ENCODE measurements at places on chromosomes 6 and 20.

DNA sequence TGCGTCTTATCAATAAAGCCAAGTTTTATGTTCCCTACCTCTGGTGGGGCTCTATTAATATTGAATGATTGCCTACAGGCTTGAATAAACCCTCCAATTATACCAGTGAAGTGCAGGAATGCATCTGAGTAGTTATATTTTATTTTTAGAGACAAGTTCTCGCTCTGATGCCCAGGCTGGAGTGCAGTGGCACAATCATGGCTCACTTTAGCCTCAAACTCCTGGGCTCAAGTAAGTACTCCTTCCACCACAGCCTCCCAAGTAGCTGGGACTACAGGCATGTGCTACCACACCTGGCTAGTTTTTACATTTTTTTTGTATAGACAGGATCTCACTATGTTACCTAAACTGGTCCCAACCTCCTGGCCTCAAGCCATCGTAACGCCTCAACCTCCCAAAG lies 26.1 kb upstream of the UBE2J1 start:
- no peak for DNase-seq

DNA sequence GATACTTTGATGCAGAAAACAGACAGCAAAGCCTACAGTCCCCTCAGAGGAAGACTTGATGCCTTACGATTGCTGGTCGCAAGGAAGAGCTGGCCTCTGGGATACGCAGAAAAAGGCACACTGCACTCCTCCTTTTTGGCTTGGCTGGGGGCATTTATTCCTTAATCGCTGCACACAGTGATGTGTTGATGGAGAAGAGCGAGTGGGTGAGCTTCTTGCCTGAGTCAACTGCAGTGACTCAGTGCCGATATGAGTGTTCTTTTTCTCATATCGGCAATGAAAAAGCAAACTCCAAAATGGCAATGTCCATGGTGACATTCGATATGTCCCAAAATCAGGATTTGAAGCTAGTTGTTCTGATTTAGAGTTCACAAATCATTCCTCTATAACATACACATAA lies 794.8 kb downstream of the HACE1 start:
- DNase-seq = no peak

DNA sequence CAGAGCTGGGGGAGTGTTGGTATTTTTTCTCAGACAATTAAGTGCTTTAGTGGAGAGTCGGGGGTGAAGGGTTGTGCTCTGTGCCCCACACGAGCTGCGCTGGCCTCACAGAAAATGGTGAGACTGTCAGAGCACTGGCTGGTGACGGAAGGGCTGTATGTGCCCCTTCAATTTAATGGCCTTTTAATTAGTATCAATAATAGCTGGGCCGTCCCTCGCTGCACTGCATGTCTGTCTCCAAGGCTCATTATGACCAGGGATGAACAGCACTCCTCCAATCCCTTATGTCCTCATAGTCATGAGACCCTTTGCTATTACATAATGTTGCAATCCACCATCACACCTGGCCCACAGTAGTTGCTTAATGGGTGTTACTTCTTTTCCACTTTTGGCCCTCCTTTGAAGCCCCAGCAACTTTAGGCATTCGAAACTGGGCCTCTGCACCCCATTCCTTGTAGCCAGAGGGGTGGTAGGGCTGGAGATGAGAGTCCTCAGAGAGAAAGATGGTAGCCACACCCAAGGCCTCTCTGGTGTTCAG lies 9.5 kb upstream of the RALY start:
- DNase-seq = no peak

- DNase-seq = no peak
Observed at GRCh38 chr6:142744836-142745235, 200.1 kb downstream of the HIVEP2 start.

- peak; percentile 92 for DNase-seq
Observed at GRCh38 chr20:48731536-48731935, 96.3 kb downstream of the PREX1 start.

GRCh38 chr6:170286934-170287265 lies 4.0 kb downstream of the DLL1 start:
- DNase-seq = no peak

GRCh38 chr20:13791540-13792459 lies 7.0 kb downstream of the NDUFAF5 start:
- DNase-seq = no peak

- DNase-seq = no peak
Observed at GRCh38 chr20:58784321-58785074, 66.2 kb downstream of the GNAS-AS1 start.

GRCh38 chr20:58557733-58558342 lies 42.6 kb upstream of the APCDD1L start:
- DNase-seq = no peak

DNA sequence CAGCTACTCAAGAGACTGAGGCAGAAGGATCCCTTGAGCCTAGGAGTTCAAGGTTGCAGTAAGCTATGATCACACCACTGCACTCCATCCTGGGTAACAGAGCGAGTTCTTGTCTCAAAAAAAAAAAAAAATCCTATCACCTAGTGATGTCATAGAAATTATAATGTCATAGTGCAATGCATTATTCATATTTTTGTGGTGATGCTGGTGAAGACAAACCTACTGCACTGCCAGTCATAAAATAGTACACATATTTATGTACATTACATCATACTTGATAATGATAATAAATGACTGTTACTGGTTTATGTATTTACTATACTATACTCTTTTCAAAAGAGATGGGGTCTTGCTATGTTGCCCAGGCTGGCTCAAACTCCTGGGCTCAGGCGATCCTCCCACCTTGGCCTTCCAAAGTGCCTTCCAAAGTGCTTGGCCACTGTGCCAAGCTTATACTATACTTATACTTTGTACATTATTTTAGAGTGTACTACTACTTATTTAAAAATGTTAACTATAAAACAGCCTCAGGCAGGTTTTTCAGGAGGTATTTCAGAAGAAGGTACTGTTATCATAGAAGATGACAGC lies 26.6 kb downstream of the ENPP3 start:
- DNase-seq = no peak

DNA sequence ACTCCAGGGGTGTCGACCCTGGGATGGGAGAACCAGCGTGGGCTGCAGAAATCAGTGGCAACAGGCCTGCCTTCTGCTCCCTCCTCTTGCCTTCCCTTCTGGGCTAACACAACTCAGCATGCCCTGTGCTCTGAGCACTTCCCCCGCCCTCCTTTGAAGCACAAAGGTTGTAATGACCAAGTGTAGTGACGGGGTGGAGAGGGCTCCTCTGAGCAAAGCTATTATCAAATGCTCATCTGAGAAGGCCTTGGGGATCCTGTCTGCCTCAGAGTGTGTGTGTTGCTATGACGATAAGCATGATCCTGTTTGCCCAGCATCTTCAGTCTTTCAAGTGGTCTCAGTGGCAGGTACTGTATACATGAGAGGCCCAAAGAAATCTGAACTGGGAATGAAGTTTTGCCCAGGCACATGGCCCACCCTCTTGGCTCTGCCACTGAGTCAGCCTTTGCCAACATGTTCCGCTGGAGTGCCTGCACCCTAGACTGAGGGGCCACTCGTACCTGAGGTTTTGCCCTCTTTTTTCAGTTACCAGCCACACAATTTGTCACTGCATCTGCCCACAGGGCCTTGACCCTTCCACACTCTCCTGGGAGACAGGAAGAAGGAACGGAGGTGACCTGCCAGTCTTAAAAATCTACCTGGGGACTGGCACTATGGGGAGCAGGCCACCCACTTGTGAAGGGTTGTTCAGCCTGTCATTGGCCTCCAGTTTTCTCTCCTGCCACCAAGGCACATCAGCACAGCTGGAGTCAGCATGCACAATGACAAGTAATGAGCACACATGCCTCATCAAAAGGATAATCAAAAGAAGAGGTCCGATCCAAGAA lies 74.5 kb downstream of the GFOD1 start:
- no peak for DNase-seq

- DNase-seq = no peak
Observed at GRCh38 chr6:75126518-75126917, 79.3 kb downstream of the COL12A1 start.

- no peak for DNase-seq
Observed at GRCh38 chr20:46639587-46639986, 11.7 kb downstream of the SLC13A3 start.

DNA sequence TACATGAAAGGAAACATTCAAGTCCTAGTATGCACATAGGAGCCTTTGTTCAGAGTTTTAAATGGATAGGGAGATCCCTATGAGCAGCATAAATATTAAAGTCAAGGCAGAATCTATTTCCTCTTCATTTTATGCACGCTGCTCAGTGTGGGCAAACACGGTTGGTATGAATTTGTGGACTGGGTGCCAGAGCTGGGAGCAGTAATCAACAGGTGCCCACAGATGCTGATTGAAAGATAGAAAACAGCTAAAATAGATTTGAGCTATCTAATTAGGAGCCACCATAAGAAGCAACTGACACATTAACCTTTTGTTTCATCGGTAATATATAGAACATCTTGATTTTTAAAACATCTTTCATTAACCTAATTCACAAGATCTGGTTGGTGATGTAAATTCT lies 175.5 kb downstream of the EYS start:
- DNase-seq = peak; percentile 69

- DNase-seq = no peak
Observed at GRCh38 chr6:100335991-100336390, 128.7 kb downstream of the SIM1 start.

GRCh38 chr6:43913375-43914271 lies 143.6 kb downstream of the VEGFA start:
- no peak for DNase-seq

DNA sequence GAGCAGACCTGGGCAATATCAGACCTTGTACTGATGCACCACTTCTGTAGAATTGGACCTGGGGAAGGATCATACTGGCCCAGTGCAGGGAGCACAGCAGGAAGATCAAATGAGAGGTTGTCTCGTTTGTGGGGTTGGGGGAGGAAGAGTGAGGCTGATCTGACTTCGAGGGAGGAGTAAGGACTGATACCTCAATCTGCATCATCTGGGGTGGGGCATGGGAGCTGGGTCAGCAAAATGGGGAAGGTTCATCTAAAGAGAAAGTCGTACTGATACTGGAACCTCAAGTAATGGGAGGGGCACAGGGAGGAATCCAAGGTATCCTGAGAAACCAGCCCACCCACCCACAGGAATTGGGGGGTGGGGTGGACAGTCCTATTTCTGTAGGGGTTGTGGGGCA lies 3.7 kb downstream of the RNF39 start:
- DNase-seq = no peak

- no peak for DNase-seq
Observed at GRCh38 chr6:100427452-100427851, 37.3 kb downstream of the SIM1 start.

GRCh38 chr6:164469276-164469949 lies 840.0 kb downstream of the C6orf118 start:
- DNase-seq = no peak

- DNase-seq = no peak
Observed at GRCh38 chr6:42336431-42336830, 115.3 kb downstream of the TRERF1 start.

DNA sequence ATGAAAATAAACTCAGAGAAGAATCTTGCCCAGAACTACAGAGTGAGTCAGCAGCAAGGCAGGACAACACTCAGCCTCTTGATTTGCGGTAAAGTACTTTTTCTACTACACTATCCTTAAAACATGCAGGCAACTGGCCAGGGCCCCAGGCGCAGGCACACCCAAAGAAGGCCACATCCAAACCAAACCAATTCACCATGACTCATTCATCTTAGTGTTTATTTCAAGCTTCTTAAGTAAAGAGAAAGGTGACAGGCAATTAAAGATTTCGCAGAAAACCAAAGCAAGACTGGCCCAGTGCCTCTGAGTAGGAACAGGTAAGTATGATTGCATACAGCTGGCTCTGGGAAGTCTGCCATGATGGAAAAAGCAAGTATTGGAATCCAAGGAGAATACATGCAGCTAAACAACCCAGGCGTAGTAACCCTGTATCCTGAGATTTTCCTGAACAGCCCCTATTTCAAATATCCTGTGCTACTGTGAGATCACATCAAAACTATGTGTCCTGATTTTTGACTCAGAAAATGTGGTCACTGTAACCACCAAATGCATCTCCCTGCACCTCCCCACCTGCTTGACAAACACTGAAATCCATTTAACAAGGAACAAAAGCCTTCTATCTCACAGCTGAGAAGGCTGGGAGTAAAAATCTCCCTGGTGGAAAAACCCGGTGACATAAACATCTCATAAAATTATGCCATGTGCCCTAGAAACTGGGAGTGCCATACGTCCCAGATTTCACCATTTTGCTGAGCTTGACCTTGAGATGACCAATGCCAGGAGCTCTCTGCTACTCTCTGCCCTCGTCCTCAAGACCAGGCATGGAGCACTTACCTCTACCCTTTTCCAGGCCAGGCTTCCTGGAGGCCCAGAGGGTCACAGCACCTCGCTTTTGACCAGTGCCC lies 12.4 kb downstream of the WFDC3 start:
- no peak for DNase-seq

- DNase-seq = peak; percentile 44
Observed at GRCh38 chr6:53979468-53980067, 131.7 kb upstream of the MLIP start.

DNA sequence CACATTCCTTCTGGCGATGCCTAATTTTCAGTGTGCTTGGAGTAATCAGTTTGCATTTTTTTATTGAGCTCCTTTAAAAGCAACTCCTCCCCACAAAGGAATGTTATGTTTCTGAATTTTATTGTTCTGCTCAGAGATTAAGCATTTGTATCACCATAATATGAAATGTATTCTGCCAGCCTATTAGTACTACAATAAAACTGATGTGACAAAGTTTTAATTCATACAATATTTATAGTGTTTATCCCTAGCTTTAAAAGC lies 236.9 kb upstream of the ASCC3 start:
- no peak for DNase-seq

DNA sequence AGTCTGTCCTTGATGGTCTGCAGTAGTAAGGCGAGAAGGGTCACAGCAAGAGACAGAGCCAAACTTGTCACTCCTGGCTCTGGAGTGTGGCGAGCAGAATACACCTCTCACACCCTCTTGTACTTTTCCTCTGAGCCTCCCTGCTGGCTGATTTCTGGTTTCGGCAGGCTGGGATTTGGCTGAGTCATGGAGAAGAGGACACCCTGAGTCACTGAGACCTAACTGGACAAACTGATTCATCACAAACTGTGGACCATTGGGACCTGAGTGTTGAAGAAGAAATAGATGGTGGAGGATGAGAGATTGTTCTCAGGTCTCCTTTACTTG lies 101.7 kb downstream of the F13A1 start:
- no peak for DNase-seq

GRCh38 chr20:33789109-33789857 lies 21.9 kb upstream of the CHMP4B start:
- no peak for DNase-seq

GRCh38 chr6:6806844-6807518 lies 218.5 kb downstream of the LY86 start:
- DNase-seq = no peak

- no peak for DNase-seq
Observed at GRCh38 chr20:10603971-10604864, 69.6 kb downstream of the JAG1 start.

- no peak for DNase-seq
Observed at GRCh38 chr20:45098103-45098773, 2.7 kb downstream of the KCNS1 start.

Measured in NCI-H2171 treated with DMSO at 0.1 percent for 48 hours (cell line).